ENCODE measurements at places on chromosomes 7 and 10.

DNA sequence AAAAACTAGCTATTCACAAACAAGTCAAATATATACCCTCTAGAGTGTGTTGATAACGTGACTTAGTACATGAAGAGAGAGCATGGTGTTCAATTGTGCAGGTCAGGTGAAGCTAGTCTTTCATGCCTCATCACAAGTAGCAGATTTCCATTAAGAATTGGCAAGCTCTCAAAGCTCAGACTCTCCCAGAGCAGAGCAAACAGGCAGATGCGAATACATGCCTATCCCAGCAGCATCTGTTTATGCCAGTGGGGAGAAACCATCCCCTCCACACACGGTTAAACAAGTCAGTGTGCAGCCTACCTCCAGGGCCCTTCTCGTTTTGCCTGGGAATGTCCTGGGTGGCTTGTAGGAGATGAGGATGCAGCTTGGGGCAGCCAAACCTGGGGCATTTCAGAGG is 532.5 kb upstream of the C7orf33 start:
- DNase-seq: no peak

GRCh38 chr10:86285136-86285790 is 81.3 kb downstream of the GRID1 start:
- DNase-seq: no peak

DNA sequence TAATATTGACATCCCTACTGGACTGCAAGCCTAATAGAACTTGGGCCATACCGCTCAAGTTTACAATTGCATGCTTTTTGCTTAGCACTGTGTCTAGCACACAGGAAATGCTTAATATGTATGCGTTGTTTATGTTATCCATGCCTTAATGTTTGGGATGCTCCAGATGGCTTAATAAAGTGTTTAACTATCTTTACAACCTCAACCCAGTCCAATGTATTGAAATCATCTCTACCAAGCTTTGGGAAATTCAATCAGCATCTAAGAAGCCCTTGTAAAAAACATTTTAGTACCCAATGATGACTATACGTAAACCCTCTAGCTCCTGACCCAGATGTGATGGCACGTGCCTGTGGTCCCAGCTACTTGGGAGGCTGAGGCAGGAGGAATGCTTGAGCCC is 40.0 kb downstream of the CALD1 start:
- DNase-seq: no peak

DNA sequence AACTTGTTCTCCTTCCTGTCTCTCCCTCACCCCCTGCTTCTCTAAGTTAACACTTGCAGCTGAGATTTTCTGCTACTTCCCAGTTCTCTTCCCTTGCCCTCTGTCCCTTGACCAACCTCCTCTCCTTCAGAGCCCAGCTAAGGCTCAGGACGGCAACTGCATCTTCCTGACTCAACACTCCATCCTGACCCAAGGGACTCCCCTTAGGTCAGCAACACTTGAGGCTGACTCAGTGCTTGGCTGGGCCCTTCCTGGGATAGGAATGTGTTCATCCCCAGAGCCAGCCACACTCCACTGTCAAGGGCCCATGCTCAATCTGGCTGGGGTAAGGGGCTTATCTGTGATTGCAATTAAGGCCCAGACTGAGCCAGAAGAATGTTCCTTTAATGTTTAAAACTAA is 3.4 kb downstream of the CALHM2 start:
- DNase-seq: no peak

GRCh38 chr10:61757525-61758397 is 95.0 kb downstream of the CABCOCO1 start:
- DNase-seq: peak; percentile 22

DNA sequence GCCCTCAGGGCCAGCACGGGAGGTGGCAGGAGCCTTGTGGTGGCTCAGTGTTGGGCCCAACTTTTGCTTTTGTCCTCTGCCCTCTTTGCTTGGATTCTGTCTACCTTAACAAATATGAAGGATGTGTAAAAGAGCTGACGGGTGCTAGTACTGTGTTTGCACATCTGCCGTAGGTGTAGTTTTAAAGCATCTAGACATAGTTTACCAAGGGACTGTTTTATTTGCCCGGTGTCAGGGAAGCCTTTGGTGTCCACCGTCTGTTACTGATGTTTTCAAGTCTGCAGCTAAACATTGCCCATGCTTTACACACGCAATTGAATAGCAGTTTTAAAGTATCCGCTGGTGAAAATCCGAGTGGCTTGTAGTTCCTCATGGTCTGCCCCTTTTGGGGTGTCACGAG is 87.8 kb downstream of the DYNC2I1 start:
- DNase-seq: no peak

DNA sequence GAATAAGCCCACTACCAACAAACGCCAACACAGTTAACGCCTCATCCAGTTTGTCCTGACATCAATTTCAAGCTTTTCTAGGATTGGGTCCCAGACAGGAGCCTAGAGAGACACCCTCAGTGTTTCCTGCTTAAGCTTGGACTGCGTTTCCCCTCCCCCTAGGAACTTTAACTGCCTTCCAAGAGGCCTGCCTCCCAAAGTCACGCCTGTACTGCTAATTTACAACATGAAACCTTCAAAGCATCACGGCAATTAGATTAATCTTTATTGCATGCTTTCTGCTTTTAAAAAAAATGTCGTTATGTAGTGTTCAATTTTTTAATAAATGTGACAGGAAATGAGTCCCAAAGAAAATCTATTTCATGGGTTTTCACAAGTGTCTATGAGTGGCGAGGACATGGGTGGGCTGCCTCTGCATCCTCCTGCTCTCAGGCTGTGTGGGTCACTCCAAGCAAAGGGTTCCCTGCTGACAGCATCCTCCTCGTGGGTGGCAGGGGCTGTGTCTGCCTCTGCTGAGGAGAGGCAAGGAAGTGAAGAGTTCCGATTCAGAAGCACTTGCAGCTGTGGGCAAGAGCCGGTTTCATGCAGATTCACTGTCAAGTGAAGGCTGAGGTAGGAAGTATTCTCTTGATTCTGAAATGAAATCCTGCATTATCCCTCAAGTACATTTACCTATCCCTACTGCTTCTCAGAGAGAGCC is 193.0 kb upstream of the KMT2E start:
- DNase-seq: no peak

DNA sequence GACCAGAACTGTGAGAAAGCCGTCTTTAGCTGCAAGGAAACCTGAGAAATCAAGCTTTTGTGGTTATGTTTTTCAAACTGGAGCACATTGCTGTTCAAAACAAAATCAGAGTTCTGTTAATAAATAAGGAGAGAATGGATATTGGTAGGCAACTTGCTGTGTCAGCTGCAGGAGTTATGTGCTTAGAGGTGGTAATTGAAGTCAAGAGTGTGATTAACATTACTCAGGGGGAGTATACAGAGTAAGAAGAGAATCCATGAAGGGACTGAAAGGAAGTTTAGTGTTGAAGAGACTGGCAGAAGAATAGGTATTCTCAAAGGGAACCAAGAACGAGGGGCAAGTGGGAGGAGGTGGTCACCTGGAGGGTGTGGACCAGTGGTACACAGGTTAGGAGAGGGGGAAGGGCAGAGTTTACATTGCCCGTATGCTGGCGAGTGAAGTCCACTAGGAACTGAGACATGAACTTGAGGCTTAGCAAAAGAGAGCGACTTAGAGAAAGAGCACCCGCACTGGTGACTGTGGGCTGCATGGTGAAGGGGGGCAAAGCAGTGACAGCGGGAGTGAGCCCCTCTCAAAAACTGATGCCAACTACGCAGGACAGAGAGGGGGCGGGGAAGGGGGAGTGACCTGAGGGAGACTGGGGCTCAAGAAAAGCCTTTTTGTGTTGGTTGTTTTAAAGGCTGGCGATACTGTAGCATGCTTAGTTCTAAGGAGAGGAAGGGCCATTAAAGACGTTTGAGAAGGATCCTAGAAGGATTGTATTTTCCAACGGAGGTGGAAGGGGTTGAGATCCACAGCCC is 80.0 kb downstream of the SDK1 start:
- DNase-seq: no peak

DNA sequence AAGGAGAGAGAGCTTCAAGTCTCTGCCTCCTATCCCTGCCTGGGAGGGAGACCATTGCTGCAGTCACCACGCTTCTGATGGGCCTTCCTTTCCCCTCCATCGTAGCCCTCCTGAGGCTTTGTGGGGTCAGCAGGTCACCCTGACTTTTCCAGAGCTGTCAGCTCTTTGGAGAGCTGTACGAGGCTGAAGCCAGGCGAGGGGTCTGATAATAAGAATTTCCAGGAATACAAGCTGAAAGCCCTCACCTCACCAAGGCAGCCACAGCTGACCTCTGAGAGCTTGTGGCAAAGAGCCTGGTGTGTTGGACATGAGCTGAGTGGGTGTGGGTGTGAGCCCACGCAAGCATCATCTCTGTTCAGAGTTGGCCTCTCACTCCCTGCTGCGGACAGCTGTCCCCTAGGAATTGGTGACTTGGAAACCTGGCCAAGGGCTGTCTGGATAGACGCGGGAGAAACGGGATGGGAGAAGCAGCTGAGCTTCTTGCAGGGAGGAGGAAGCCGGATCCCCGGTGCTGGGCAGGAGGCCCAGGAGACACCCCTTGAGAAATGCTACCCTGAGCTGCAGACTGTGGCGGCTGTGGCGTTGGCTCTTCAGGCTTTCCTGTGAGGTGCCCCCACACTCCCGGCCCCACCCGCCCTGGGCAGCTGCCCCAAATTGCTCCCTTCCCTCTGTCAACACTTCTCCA is 122.1 kb upstream of the BTBD16 start:
- no peak for DNase-seq

GRCh38 chr7:40644454-40645188 is 509.8 kb downstream of the SUGCT start:
- no peak for DNase-seq

DNA sequence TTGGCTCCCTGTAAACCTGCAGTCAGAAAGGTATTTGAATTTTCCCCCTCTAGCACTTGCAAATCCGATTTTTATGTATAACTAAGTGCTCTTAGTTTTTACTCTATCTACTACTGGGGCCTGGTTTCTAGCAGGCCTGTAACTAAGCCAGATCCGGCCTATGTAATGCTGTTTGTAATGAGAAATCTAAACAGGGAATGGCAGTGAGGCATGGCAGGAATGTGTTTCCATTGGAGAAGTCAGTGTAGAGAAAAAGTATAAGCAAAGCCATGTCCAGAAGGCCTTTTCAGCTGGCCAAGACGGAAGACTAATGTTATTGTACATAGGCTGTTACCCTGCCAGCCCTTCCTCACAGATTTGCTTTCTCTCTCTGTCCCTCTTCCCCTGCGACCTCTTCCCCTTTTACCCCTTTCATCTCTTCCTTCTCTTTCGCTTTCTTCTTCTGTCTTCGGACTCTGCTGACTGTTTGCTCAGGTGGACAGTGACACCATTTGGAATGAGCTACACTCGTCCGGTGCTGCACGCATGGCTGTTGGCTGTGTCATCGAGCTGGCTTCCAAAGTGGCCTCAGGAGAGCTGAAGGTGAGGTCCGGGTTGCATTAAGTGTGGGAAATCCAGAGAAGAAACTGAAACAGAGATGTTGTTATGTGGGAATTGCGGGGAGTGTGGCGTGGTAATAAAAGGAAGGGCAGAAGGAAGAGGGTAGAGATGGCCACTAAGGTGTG is 297.5 kb downstream of the HDAC9 start:
- no peak for DNase-seq

DNA sequence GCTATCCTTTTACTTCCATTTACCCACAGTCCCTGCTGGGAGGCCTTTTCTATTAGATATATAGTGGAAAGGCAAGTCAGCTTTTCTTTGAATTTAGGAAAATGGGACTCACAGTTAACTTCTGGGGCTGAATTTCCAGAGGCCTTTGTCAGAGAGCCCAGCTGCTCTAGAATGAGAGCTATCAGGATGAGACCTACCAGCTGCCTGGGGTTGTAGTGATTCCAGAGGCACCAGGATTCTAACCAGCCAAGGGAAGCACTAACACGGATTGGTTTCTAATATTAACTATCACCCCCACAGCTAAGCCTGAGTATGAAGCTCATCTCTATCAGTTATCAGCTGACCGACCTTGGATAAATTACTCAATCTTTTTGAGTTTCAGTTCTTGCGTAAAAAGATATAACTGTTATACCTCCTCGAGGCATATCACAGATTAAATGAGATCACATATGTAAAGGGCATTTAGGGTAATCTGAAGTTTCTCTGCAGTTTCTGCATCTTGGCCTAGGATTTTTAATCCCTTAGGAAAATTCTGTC is 56.6 kb upstream of the CALD1 start:
- DNase-seq: no peak

DNA sequence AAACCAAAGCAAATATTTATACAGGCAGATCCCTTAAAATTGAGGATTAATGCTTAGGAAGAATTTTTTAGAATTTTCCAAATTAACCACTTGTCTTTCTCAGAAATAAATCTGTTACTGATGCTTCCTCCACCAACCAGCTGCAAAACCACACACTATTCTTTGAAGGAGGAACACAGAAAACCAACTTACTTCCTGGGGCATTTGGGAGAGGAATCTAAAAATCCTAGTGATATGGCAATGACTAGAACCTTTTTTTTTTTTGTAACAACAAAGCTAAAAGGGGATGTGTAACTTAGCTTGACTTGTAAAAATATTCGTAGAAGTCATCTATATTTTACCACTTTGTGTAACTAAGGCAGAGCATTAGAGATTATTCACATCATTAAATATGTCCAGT is 5.1 kb upstream of the TM9SF3 start:
- DNase-seq: peak; percentile 75

DNA sequence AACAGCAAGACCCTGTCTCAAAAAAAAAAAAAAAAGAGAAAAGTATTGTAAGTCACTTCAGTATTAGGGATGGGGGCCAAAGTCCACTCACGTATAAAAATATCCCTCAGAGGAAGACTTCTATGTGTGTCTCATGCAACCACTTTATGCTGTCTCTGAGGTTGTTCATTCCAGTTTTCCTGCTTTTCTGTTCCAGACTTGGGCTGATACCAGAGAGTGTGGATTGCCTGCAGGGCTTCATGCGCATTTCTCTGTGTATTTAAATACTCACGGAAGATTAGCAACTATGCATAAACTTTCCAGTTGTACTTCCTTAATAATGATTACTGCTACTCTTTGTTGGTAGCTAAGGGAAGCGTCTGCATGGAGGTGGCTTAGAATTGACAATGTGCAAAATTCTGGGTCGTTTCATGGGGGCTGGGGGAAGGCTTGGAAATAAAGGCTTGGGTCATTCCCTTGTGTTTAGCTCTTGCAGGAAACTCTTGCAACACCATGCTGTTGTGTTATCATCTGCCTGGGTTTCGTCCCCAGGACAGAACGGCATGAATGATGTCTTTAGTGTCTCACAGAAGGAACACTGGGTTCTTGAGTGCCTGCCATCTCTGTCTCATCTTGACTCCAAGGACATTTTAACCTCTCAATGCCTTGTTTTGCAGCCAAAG is 54.1 kb downstream of the KIAA1217 start:
- no peak for DNase-seq

- DNase-seq: no peak
Measured at GRCh38 chr7:87001214-87001613, 58.2 kb downstream of the ELAPOR2 start.

All from Kasumi-1 (cell line).